Islet precursor cell (in vitro differentiated cells): ENCODE measurements at places on chromosomes 4 and X.

GRCh38 chr4:122309988-122310626 lies 68.7 kb upstream of the ADAD1 start:
- DNase-seq = no peak

DNA sequence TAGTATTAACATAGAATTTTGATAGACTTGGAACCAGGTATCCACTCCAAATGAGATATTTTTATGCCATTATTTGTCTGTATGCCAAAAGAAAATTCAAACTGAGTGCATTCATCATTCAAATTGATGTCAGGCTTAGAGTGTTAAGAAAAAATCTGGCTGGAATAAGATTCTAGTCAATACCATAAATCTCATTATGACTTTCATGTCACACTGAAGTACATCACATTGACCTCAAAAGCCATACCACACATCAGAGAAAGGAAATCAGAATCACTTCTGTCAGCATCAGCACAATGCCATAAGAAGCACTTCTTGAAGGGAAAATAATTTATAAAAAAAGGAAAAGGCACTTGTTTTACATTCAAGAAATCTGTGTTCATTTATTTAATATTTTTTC lies 119.0 kb upstream of the BMP3 start:
- DNase-seq = no peak

DNA sequence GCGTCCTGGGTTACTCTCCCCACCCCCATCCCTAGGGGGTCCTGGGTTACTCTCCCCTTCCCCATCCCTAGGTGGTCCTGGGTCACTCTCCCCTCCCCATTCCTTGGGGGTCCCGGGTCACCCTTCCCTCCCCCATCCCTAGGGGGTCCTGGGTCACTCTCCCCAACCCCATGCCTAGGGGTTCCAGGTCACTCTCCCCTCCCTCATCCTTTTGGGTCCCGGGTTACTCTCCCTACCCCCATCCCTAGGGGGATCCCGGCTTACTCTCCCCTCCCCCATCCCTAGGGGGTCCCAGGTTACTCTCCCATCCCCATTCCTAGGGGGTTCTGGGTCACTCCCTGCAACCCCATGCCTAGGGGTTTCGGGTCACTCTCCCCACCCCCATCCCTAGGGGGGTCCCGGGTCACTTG lies 1.5 kb downstream of the ASMTL start:
- DNase-seq = peak; percentile 24

DNA sequence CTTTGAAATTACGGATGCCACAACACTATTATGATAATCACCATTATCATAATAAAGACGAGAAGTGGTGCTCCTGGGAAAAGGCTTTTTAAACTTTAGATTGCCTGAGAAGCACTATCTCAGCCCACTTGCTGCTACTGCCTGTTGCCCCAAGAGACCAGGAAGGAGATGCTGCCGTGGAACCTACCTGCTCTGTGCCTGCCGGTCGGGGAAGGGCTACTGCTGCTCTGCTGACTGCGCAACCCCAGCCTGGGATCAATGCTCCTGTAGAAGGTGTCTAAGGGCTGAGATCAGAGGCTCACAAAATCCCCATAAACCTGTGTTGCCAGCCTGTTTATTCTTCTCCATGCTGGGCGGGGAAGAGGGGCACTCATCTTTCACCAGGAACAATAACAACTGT lies 145.3 kb upstream of the VCX3B start:
- DNase-seq = no peak

- DNase-seq = no peak
These were observed 181.9 kb upstream of the ANXA3 start for GRCh38 chr4:78369679-78370078.

DNA sequence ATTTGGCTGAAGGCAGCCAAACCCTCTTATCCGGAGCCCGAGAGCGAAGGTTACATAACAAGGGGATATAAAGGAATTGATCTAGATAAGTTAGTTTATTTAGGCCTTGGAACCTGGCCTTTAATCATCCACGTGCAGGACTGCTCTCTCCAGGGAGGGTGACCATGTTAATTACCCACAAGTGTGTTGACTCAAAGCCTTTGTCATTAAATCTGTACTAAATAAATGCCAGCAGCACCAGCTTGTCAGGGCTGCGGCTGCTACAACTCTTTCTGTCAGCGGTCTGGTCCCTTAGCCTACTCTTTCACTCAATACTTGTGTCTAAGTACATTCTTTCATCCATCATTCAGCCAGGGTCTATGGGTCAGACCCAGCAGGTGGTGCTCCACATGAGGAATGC lies 206.1 kb downstream of the TBCK start:
- DNase-seq = no peak

DNA sequence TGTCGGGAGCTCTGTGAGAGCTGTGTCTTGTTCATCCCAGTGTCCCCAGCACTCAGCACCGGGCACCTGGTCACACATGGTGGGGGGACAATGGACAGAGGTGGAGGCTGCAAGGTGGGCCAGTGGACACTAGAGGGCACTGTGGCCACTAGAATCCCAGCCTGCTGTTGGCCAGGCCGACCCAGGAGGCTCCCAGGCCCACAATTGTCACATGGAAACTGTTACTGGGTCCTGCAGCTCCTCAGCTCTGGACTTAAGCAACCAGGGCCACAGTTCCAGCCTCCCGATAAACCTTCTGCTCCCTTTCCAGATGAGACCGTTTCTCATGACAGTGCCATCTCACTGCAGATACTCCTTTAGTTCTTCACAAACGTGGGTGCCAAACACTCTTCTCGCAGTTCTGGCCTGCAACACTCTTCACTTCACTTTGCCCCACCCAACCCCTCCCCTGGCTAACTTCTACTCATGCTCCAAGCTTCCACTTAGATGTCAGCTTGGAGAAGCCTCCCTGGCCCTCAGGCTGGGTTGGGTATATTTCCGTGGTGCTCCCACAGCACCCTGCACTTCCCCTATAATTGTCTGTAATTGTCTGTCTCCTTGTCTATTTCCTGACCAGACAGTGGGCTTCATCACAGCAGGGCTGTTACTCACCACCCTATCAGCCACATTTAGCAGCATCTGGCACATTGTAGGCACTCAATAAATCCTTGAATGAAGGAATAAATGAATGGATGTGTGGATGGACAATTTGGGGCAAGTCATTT lies 3.5 kb upstream of the IQSEC2 start:
- peak; percentile 79 for DNase-seq

DNA sequence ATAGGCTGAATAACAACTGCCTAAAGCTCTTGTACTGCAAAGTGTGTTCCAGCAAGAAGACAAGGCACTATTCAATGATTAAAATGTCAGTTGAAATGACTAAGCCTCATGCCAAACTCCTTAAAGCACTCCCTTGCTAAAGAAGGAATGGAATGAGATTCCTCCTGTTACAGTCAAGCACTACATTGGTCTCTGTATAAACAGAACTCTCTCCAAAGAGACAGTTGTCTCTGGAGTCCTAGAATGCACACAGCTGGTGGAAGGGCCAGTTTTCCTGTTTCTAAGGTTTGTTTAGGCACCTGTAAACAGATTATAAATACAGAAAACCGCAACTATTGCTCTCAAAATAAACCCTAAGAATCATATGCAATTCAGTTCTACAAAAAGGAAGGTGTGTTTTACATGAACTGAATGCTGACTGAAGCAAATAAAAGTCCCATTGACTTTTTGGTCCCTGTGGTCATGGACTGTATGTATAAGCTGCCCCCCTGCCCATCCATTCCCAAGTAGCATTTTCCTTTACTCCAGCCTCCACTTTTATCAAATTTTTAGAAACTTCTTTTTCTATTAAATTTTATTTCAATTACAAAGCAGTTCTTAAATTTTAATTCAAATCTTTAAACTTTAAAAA lies 47.0 kb downstream of the FAT1 start:
- no peak for DNase-seq

DNA sequence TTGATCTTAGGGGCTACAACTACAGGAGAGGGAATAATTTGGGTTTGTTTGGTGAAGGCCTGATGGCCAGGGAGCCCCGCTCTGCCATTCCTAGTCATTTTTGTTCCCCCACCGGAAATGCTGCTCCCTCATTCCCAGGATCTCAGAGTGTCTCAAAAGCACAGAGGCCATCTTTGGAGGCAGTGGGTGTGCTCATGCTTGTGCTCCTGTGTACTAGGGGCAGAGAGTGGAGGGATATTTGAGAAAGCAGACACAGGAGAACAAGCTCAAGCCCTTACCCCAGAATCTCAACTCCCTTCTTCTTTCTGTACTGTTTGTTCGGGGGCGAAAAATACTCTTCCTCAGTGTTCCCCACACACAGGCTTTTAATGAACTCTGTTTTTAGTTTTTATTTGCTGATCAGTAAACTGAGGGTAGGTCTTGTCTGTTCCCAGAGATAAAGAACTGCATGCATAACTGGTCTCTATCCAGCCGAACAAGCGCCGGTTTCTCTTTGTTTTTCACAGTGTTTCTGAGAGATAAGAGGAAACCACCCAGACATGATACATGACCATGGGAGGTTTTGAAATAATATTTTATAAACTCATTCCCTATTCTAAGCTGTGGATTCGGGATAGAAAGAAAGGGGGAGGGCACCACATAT lies 32.9 kb upstream of the XK start:
- DNase-seq = no peak

GRCh38 chr4:38145741-38146140 lies 185.5 kb downstream of the PTTG2 start:
- no peak for DNase-seq

DNA sequence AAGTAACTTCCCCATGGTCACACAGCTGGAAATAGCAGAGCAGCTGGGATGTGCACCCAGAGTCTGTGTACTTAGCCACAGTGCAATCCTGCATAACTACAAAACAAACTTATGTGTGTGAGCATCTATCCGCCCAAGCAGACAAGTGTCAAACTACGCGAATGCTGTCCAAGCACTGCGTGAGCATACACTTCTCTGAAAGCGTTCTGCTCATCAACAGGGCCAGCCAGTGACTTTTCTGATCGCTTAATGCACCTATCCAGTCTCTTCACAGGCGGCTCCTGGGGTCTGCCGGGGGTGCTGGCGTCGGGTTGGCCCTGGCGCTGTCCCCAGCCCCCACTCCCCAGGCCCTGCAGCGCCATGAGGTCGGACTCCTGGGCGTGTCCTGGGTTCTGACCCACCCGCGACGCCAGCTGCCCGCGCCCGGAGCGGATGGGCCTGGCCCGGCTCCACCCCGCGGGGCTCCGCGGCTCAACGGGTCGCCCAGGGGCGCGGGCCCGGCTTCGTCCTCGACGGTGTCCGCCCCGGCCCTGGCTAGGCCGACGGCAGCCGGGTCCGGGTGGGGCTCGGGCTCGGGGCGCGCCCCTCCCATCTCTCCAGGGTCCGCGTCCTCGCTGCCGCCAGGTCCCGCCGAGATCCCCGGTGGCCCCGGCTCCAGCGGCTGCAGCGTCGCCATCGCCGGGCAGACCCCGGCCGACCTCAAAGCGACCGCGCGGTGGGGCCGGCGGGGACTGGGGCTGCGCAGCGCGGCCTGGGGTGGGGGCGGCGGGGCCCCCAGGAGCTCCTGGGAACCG lies 1.3 kb upstream of the ZNF141 start:
- peak; percentile 52 for DNase-seq

DNA sequence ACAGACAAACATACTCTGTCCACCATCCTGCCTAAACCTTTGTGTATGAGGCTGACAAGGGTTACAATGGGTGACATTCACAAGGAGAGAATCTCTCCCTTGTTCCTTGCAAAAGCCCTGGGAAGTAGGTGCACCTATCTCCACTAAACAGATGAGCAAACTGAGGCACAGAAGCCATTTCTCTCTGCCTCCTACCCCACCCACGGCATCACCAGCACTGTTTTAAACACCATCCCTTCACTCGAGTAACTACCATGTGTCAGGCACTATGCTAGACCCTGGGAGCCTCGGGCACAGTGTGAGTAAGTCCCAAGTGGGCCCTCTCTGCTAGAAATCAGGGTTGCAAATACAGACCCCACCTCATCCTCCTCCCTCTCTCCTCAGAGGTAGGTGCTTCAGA lies 899 bp downstream of the LYAR start:
- no peak for DNase-seq

DNA sequence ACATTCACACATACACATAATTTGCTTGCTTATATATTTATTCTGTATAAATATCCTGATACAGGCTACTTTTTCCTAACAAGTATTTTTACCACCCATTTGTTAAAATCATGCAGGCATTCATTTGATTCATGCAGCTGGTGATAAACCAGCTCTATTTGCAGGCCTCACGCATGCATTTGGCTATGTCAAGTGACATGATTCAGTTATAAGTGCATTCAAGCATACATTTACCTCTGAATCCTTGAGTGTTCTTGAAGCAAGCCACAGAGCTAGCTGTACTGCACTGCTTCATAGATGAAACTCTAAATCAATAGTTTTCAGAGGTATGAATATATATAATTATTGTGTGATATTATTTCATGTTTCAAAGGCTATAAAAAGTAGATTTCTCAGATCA lies 544.0 kb upstream of the AGA start:
- DNase-seq = no peak

DNA sequence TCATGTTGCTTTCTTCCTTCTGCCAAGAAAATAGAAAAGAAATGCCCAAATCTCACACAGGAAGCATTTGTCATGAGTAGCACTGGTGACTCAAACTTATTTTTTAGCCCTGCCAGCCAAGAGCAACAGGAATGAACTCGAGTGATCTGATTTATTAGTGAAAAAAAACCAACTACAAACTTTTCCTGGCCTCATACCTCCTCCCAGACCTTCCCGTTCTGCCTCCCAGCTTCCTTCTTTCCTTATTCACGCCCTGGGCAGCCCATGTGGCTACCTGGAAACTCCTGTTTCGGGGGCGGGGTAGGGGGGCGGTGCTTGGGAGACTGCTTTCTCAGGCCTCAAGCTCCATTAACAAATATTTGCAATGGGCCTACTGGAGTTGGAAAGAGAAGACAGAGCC lies 178.5 kb downstream of the NHS start:
- peak; percentile 57 for DNase-seq

DNA sequence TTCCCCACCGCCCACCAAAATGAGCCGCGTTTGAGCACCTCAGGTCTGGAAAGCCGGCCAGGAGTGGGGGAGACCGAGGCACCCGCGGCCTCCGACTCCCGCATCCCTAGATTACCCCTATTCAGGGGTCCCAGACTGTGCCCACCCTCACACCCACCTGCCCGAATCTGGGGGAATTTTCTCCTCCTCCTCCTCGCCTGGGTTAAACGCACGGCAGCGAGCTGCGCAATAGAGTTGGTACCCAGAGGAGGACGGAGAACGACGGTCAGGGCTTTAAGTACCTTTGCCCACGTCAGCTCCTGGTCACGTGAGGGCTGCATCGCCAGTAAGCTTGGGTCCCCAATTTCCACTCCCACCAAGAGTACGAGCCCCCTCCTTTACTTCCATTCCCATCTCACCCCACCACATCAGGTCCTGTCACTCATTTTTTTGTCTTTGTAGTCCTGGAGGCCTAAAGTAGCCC lies at the start of gene ARMCX2:
ARMCX2 (minus strand) TSS at position 250 of the 463 bp plus-strand sequence. CDS start 2,262 bp downstream, outside the sequence.
- peak; percentile 62 for DNase-seq
